GM18507 (cell line): ENCODE measurements at places on chromosomes 3 and 15.

GRCh38 chr3:194257916-194258668, 93.0 kb downstream of the CPN2 start:
- no peak for DNase-seq

DNA sequence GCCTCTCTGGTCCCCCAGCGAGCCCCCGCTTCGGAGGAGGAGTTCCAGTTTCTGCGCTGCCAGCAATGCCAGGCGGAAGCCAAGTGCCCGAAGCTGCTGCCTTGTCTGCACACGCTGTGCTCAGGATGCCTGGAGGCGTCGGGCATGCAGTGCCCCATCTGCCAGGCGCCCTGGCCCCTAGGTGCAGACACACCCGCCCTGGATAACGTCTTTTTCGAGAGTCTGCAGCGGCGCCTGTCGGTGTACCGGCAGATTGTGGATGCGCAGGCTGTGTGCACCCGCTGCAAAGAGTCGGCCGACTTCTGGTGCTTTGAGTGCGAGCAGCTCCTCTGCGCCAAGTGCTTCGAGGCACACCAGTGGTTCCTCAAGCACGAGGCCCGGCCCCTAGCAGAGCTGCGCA, 3.5 kb downstream of the PML start:
- DNase-seq = no peak

DNA sequence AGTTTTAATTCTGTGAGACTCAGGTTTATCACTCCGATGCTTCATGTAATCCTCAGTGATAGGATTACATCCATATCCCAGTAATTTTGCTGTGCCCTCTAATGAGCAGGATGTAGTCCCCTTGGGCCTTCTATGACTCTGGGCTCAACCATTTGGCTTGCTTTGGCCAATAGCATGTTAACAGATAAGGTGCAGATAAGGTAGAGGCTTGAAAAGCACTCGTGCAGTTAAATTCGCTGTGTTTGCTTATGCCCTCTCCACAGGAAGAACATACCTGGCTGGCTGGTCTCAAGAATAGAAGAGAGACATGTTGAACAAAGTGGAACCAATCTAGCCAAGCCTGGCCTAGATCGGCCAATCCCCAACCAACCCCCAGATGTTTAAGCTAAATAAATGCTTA, 20.1 kb downstream of the CCDC13 start:
- DNase-seq = no peak

GRCh38 chr15:101359365-101359947, 64.4 kb upstream of the SNRPA1 start:
- DNase-seq = no peak

DNA sequence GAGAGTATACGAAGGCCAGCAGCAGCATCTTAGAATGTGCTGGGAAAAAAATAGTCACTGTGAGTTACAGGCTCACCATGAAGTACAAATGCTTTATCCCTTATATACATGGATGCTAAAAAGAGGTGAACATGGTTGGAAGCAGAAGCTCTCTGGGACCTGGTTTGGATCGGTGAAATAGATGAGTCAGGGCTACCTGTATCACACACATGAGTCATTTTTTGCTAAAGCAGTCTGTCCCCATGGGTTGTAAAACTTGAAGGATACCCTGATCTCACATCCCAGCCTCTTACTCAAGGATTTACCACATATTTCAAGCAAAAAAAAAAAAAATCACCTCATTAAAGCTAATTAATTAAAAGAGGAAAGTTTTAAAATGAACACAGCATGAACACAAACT, 6.9 kb upstream of the SERPINI2 start:
- DNase-seq = no peak

DNA sequence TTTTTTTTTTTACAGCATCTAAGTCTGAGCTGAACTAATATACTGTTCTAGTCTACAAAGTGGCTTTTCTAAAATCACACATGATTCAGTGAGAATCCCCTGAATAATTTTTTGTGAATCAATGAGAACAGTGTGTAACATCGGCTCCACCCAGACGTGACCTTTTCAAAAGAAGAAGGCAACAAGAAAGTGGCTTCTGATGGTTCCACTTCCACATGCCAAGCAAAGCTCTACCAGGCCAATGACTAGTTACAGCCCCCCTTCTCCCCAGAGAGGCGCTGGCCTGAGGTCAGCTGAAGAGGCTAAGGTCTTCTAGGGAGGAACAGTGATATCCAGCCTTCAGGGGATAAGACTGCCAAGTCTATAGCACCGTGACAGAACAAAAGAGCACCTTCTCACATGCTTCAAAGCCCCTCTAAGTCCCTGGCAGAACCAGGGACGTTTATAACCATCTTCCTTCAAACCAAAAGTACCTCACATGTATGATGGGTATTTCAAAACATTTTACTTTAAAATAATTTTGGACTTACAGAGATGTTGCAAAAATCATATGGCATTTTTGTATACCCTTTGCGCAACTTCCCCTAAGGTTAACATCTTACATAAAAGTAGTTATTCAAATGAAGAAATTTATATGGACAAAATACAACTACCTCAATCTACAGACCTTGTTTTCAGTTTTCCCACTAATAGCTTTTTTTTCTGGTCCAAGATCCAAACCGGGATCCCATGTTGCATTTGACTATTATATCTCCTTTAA, 177.9 kb downstream of the OSBPL10 start:
- no peak for DNase-seq

- DNase-seq = no peak
These were observed 6.2 kb upstream of the NEO1 start for GRCh38 chr15:73046073-73046472.

DNA sequence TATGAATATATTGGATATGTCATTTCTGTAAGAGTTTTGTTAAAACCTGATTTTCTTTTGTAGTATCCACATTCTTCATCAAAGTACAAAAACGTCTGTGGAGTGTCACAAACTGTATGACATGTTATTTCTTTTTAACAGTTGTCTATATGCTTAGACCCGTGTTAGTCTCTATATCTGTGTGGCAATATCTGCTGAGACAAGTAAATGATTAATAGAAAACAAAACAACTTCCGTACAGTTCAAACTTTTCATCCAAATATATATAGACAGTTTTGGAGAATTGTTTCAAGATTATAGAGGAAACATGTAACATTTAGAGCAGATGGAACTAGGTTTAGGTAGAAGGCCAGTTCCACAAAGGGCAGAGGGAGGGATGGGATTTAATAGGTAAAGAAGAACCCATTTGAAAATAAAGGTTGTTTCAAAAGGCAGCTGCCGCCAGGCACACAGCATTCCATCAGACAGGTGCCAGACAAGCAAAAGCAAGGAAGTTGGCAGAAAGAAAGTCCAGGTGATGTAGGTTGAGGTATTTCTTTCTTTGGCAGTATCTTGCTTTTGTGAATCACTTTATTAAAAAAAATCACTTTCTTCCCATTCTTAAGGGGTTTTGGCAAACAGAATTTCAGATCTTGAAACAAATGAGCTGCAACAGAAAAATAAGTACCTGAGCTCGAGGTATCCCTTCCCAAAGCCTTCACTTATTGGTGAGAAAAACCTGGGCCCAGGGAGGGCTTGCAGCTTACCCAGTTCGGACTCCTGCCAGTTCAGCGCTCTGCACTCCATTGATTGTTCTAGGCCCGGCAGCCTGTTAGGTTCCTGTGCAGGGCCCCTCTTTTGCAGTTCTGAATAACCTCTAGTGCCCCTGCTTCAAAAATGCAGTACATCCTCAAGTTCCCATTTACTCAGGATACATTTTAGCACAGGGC, 49.0 kb downstream of the LRRN1 start:
- no peak for DNase-seq

GRCh38 chr3:126081618-126082361, 2.1 kb downstream of the SLC41A3 start:
- DNase-seq = no peak

GRCh38 chr3:27521179-27521871, 37.1 kb upstream of the SLC4A7 start:
- no peak for DNase-seq

GRCh38 chr15:53757906-53758305, 1.6 kb downstream of the WDR72 start:
- no peak for DNase-seq

DNA sequence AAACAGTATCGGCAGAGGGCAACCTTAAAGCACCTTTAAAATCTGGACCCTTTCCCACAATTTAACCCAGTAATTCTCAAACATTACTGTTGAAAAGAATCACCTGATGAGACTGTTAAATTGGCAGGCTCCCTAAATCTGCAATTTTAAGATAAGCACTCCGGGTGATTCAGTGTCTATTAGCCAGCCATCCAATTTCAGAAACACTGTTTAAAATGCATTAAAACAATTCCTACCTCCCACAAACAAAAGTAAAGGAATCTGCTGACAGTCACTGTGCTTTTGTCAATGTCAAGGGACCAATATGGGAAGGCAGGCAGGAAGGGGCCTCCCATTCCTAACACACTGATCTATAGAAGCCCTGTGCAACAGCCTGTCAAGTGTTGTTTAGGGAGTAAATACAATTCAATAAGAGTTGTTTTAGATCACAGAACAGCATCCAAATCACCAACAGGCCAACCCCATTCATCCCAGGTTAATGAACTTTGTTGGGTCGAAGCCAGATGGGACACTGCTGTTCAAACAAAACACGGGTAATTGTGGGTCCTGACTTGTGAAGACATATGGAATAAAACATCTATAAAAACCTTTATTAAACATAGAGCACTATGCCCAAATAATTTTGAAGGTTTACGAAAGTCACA, 21.4 kb downstream of the SIAH2 start:
- DNase-seq = no peak

GRCh38 chr3:56761887-56762651, 39.7 kb downstream of the ARHGEF3 start:
- no peak for DNase-seq
